ENCODE measurements at places on chromosomes 12 and 14.

DNA sequence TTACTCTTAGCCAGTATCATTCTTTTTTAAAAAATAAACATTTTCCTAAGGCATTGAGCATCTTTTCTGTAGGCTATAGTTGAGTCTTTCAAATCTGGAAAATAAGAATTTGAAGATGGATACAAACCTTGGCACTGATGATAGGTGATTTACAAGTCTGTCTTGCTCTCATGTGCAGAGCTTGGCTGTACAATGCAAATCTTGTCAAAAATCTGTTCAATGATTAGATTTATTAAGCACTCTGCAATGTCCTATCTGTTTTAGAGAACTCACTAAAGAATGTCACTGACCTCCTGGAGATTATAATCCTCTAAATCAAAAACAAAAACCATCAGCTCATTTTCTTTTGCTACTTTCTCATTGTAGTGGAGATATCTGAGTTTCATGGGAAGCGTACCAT lies 42.8 kb upstream of the AMIGO2 start:
- no peak for DNase-seq

DNA sequence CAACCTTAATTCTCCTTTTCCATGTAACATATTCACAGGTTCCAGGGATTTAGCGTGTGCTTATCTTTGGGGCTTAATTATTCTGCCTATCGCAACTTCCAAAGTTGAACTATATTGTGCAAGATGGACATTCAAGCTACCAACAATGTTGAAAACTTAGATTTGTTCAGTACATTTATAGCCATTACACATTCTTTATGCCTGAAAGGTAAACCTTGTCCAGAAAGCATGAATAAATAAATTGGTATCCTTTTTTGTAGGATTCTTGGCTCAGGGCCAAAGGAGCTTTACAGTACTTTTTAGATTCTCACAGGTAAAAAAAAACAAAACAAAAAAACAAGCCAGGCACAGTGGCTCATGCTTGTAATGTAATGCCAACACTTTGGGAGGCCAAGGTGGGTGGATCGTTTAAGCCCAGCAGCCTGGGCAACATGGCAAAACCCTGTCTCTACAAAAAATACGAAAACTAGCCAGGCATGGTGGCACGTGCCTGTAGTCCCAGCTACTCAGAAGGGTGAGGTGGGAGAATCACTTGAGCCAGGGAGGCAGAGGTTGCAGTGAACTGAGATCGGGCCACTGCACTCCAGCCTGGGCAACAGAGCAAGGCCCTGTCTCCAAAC lies 3.3 kb downstream of the C12orf56 start:
- no peak for DNase-seq

DNA sequence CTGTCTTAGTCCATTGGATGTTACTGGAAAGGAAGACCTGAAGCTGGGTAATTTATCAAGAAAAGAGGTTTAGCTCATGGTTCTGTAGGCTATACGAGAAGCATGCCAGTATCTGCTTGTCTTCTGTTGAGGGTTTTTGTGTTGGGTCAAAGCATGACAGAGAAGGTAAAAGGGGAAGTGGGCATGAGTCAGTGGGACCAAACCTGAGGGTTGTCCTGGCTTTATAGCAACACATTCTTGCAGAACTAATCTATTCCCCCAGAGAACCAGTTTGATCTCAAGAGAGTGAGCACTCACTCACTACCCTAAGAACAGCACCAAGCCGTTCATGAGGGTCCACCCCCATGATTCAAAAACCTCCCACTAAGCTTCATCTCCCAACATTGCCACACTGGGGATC lies 19.0 kb upstream of the KRAS start:
- no peak for DNase-seq

- no peak for DNase-seq
Measured at GRCh38 chr12:29882846-29883245, 99.1 kb upstream of the TMTC1 start.

DNA sequence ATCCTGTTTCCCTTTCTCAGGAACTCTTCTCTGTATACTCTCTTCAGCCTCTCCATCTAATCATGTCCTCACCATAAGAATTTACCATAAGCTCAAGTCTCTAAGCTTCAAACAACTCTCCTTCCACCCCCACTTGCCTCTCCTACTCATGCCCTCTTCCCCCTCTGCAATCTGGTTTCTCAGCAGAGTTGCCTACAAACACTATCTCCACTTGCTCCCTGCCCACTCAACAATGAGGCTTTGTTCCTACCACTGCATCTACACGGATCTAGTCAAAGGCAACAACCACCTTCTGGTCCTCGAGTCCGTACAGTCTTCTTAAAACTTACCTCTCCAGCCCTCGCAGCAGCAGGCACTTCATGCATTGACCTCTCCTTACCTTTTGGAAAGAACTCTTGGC lies 17.2 kb upstream of the FBLN5 start:
- no peak for DNase-seq

DNA sequence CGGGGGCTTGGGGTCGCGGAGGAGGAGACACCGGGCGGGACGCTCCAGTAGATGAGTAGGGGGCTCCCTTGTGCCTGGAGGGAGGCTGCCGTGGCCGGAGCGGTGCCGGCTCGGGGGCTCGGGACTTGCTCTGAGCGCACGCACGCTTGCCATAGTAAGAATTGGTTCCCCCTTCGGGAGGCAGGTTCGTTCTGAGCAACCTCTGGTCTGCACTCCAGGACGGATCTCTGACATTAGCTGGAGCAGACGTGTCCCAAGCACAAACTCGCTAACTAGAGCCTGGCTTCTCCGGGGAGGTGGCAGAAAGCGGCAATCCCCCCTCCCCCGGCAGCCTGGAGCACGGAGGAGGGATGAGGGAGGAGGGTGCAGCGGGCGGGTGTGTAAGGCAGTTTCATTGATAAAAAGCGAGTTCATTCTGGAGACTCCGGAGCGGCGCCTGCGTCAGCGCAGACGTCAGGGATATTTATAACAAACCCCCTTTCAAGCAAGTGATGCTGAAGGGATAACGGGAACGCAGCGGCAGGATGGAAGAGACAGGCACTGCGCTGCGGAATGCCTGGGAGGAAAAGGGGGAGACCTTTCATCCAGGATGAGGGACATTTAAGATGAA lies 630 bp downstream of the FOS start:
- DNase-seq = no peak

DNA sequence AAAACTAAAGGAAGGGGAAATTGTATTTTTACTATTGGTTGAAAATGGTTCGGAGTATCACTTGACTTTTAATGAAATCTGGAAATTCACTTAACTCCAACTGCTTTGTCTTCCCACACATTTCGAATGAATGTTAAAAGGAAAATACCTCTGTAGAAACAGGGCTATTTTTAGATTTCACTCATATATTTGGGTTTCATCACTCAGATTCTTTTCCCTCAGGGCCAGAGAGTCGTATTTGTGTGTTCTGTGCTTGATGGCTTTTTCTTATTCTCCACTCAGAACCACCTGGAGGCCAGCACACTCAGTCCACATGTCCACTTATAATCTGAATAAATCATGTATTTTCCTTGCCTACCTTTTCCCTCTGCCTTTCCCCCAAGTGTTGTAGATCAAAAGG lies 40.0 kb downstream of the DAAM1 start:
- DNase-seq = no peak

DNA sequence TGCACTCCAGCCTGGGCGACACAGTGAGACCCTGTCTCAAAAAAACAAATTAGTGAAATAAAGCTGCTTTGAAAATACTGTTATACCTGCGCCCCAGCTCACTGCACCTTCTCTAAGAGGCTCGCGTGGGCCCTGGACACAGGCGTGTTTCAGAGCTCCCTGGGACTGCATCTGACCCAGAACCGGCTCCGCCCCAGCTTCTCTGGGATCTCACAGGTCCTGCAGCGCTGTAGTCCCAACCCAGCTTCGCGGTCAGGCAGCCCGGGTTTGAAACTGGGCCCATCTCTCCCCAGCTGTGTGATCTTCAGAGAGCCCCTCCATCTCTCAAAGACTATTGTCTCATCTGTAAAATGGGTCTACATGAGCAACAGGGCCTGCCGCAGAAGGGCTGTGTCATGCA lies 7.5 kb downstream of the RIMBP2 start:
- DNase-seq = no peak

- DNase-seq = no peak
Measured at GRCh38 chr12:93184672-93185368, 192.9 kb upstream of the NUDT4 start.

- DNase-seq = no peak
Measured at GRCh38 chr12:12210983-12211382, 55.9 kb downstream of the LRP6 start.

DNA sequence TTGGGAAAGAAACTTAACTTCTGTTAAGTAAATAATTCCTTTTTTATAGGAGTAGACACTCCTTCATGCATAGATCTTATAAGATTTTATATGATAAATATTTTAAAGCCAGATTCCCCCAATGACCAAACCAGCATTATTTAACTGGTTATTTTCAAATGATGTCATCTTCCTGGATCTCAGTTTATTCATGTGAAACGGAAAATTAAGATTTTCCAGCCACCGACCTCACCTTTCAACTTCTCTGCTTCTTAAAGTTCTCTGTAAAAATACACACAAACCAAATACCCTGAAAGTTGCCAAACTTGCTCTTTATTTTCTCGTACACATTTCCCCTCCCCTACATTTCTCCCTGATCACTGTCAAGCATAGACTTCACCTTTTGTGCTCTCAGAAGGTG lies 364.2 kb downstream of the GALC start:
- no peak for DNase-seq

DNA sequence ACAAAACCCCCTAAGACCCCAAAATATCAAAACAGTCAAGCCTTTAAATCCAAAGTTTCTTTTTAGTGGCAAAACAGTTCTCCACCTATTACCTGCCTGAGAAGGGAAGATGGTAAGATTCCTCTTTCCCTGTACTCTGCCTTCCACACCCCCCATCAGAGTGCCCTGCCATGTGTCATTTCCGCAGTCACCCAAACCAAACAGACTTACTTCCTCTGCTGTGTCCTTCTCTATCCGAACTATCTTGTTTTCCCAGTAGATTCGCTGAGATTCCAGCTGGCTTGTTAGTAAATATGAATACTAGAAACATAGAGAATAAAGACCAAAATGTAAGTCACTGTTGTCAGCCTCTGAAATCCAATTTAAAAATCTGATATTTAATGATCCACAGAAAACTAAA lies 30.4 kb downstream of the BRAP start:
- no peak for DNase-seq

- no peak for DNase-seq
Measured at GRCh38 chr12:72523754-72524153, 251.6 kb downstream of the TRHDE start.

GRCh38 chr14:67833403-67833802 lies 13.8 kb downstream of the RAD51B start:
- no peak for DNase-seq

- no peak for DNase-seq
Measured at GRCh38 chr12:128383357-128383937, 116.5 kb downstream of the TMEM132C start.

DNA sequence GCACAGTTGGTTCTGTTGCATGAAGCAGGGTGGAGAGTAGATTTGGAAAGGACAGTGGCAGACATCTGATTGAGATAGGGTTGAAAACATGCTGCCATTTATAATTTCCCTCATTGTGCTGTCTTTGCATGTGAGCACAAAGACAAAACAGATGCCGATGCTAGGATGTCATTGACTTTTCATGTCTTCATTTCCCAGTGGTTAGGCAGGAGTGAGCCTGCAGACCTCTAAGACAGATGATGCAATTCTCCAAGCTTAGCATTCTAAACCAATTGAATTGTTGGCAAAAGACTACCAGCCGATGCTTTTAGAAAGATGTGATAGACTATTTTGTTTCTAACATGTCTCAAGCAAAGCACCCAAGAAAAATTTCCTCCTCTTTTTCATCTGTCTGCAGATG lies 37.1 kb upstream of the PELI2 start:
- no peak for DNase-seq

GRCh38 chr14:77620222-77620870 lies 3.9 kb upstream of the SPTLC2 start:
- DNase-seq = no peak

DNA sequence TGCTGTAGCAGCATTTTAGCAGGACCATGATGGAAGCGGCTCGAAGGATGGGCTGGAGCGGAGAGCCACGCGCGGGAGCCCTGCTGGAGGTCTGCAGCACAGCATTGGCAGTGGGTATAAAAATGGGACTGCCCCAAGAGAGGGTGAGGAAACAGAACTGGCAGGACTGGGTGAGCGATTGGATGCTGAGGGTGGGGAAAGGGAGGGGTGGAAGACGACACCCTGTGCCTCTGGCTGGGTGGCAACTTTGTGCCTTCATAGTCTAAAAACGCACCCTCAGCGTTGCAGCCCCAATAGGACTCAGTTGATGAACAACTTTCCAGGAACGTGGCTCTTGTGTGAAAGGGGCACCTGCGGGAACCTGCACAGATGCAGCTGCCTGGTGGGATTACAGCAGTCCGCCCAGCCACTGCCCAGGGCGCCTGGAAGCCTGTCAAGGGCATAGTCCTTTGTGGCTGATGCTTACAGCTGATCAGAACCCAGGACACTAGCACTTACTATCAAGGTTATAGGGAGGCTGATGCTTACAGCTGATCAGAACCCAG lies 73.0 kb downstream of the NINJ2 start:
- no peak for DNase-seq

GRCh38 chr14:32453857-32454810 lies 125.0 kb downstream of the AKAP6 start:
- no peak for DNase-seq

GRCh38 chr12:54026640-54027441 lies 1.4 kb upstream of the HOXC6 start:
- no peak for DNase-seq

DNA sequence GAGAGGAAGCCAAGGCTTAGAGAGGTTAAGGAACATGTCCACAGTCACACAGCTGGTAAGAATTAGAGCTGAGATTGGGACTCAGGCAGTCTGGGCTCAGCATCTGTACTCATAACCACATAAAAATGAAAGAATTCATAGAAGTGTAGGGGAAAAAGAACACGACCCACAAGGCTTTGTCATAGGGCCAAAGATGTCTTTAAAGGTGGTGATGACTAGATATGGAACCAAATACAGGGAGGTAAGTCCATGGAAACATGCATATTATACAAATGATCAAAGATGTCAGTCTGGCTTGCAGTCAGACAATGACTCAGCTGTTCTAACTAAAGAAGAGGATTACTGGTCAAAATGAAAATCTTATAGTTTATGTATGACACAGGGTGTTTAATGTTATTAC lies 7.2 kb upstream of the SSPN start:
- no peak for DNase-seq

DNA sequence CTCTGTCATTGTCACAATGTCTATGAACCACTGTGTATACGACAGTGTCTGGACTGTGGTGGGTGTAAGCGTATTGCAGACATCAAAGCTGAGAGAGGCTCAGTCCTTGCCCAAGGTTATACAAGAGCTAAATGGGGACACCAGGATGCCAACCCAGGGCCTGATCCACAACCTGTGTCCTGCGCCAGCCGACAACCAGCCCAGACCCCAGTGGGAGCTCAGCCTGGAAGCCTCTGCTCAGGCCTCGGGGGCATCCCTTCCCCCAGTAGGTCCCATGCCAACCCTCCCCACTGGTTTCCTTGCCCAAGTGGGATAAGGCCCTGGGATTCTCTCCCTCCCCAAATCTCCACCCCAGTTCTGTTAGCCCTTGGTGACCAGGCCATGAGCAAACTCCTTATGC lies 54.3 kb downstream of the LTBP2 start:
- DNase-seq = no peak
